ENCODE measurements at places on chromosomes 3 and 15.

DNA sequence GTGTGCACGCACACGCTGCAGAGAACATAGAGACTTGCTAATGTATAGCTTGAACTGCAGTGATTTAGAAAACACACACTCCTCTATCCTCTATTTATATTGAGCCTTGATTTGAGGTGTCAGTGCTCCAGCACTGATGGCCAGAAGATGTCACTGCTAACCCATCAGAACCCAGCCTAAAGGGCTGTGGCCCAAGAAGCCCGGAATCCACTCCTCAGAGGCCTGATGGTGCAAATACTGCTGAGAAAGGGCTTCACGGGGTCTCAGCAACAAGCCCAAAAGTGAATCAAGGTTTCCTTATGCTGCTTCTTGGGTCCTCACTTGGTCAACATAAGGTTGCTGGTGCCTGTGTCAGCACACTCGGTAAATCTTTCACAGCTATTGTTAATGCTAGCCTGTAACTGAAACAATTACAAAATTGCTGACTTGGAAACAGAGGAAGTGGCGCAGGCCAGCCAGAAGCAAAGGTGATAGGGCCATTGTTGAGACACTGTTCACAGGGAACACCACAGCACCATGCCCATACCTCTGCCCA is 60.3 kb downstream of the HEG1 start:
- DNase-seq = no peak

- DNase-seq = no peak
Measured at GRCh38 chr3:160381470-160381869, 17.6 kb downstream of the IFT80 start.

GRCh38 chr15:76011627-76012551 is at the start of gene NRG4:
TSS of gene NRG4 (minus strand) at chr15:76012424. CDS start at chr15:76011230, 1,194 bp downstream.
- no peak for DNase-seq

DNA sequence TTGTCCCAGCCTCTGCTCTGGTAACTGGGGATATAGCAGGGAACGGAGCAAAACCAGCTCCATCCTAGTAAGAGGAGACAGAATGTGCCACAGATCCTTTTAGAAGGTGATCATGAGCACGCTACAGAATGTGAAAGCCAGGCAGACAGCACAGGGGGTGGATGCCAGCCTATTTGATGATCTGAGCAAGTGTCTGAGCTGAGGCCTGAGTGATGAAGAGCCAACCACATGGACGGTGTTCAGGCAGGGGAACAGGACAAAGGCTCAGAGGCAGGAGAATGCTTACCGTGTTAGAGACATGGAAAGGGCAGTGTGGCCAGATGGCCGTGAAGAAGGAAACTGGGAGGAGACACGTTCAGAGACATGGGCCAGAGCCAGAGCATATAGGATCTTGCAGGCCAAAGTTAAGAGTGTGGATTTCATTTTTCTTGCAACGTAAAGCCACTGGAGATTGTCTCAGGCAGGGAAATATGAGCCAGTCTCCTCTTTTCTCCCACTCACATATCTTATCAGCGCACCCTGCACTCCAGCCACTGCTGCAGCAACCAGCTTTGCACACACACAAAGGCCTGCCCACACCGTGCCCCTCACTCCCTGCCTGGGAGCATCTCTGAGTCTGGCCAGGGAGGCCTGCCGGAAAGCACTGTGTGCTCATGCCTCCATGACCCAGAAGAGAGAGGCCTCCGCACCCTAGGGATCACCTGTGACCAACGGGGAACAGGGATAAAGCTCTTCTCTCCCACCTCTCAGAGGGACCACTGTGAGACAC is 20.1 kb downstream of the RAB43 start:
- no peak for DNase-seq

- no peak for DNase-seq
Measured at GRCh38 chr15:52822475-52822874, 32.3 kb upstream of the ONECUT1 start.

Measured in stimulated activated CD8-positive, alpha-beta memory T cell treated with anti-CD3 and anti-CD28 coated beads, Interleukin-2, amount 100 ng/mL, for 1 hour (primary cell).